HFFc6 (cell line): ENCODE measurements at places on chromosomes 6 and 20. TPM values are rescaled to one million over a fixed set of nuclear protein-coding genes. Genes with fewer than 3 reads are reported as not detected.
A peak's percentile ranks its signal among the peaks of the same experiment; 100 is the strongest.

- DNase-seq, result no peak
Measured at GRCh38 chr20:49831022-49831769, 18.6 kb downstream of the SLC9A8 start.

- no peak for DNase-seq
Measured at GRCh38 chr6:51571168-51571567, 516.2 kb downstream of the PKHD1 start.

DNA sequence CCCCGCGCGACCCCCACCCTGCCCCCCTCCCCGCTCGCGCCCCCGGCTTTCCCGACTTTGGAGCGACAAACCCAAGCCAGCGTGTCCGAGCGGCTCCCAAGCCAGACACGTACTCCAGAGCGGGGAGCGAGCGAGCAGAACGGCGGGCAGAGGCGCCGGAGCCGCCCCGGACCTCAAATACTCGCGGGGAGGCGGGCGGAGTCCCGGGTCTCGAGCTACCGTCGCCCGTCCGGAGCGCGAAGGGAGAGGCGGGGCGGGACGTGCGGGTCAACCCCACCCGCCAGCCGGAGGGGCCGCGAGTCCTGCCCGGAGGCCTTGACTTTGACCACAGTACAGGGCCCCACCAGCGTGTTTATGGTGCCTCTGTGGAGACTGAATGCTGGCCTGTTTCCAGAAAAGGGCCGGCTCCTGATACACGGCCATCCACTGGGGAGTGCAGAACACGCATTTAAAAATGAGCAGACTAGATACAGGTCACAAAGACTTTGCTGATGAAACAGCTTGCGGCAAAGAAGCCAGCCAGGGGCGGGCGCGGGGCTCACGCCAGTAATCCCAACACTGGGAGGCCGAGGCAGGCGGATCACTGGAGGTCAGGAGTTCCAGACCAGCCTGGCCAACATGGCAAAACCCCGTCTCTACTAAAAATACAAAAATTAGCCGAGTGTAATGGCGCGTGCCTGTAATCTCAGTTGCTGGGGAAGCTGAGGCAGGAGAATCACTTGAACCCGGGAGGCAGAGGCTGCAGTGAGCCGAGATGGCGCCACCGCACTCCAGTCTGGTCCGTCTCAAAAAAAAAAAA is at the start of gene SERPINB6:
Gene SERPINB6, minus strand, starts transcription at position 148 of the 799 bp plus-strand sequence. CDS start 12,235 bp downstream, outside the sequence.
- peak; percentile 74 for DNase-seq

- DNase-seq, result no peak
Measured at GRCh38 chr6:47772359-47772758, 9.5 kb upstream of the OPN5 start.

- DNase-seq, result no peak
Measured at GRCh38 chr20:825710-826421, 7.6 kb upstream of the FAM110A start.

DNA sequence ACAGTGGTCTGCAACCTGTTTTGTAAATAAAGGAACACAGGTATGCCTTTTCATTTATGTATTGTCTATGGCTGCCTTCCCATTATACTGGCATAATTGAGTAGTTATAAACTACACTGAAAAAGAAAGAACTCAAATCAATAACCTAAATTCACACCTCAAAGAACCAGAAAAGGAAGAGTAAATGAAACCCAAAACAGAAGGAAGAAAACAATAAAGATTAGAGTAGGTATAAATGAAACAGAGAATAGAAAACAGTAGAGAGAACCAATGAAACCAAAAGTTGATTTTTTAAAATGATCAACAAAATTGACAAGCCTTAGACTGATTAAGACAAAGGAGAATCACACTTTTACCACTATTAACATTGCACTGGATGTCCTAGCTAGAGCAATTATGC is 34.7 kb downstream of the FAM184A start:
- DNase-seq, result no peak

GRCh38 chr6:123629258-123629941 is 7.3 kb downstream of the TRDN start:
- no peak for DNase-seq

- no peak for DNase-seq
Measured at GRCh38 chr6:87745966-87746721, 44.1 kb upstream of the AKIRIN2 start.

- no peak for DNase-seq
Measured at GRCh38 chr6:166245148-166245547, 63.0 kb downstream of the PRR18 start.

DNA sequence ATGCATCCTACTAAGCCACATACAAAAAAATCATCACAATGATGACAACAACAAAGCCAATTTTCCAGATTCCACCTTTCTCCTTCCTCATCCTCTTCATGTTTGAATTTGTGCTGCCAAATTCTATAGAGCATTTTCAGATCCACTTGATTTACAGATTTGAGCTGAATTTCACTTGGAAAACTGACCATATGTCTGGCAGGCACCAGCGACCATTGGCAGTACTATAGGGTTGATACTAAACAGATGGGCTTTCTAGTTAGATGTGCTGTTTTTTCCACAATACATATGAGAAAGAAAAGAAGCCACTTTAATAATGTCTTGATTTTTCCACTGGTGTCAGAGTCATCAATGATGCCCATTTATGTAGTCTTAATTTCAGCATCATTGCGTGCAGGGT is 127.0 kb downstream of the PHACTR3 start:
- no peak for DNase-seq

- DNase-seq, result no peak
Measured at GRCh38 chr6:13299918-13300317, 28.4 kb downstream of the TBC1D7 start.

DNA sequence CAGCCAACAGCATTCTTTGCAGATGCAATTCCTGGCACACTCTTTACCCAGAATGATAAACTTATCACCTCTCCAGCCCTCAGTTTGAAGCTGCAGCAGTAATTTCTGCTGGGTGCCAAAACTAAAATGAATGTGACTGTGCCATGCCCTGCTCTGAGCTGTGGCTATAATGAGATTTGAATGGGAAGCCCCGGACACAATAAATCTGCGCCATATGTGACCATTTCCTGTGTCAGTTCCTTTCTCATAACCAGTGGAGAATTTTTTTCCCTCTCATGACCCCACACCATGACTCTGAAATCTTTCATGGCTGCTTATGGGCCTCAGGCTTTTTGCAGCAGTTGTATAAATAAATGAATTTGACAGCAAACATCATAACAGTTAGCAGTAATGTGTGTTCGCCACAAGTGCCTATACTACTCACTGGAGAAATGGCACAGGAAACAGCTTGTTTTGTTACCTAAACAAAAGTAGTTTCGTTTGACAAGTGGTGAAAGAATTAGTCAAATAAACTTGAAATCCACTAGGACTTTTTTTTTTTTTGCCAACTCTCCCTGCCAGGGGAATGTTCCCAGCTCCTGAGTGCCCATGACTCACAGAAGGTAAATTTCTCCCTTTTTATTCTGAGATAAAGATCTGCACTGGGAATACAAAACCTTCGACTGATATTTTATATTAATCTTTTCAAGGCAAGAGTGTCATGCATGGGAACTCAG is 408.4 kb downstream of the PKHD1 start:
- no peak for DNase-seq

DNA sequence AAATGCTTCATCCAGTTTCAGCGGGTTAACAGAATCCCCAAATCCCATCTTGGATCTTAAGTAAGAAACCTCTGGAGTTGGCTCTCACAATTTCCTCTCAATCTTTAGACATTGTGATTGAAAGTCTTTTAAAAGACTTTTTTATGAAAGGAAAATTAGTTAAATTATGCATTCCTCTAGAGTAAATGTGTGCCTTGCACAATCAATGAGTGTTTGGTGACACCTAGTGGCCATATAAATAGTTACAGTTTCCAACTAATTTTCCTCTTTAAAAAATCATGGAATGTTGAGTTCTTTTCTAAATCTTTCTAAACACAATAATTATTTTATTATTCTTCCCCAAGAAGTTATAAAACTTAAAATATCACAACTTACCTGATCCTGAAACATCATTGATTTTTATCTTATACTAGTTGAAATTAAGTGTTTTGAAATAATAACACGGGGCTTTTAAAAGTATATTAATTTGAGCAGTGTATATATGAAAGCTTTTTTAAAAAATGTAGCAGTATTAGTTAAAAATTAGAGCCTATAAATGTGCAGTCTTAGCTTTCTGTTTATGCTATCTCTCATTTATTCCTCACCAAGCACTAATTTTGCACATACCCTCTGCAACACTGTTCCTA is 66.4 kb downstream of the PKHD1 start:
- DNase-seq, result peak; percentile 26

DNA sequence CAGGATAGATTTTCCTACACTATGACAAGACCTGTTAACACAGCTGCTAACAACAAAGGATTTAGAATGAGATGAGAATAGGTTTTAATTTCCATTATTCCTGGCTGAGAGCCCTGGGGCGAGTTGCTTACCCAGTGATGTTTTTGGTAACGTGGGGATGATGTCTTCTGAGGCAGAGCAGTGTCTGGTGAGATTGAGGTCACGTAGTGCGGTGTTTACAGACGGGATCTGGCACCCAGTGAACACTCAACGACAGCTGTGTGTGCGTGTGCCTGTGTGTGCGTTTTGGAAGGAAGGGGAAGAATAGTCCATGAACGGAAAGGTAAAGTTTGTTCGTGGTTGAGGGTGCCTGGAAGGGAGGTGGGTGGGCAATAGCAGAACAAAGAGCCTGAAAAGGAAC is 384.7 kb downstream of the C6orf118 start:
- DNase-seq, result no peak

- peak; percentile 90 for DNase-seq
Measured at GRCh38 chr6:158654498-158654897, 4.6 kb downstream of the SYTL3 start.

GRCh38 chr6:37731888-37732287 is 34.2 kb upstream of the MDGA1 start:
- no peak for DNase-seq

- no peak for DNase-seq
Measured at GRCh38 chr20:5031206-5031557, 29.9 kb upstream of the SLC23A2 start.

DNA sequence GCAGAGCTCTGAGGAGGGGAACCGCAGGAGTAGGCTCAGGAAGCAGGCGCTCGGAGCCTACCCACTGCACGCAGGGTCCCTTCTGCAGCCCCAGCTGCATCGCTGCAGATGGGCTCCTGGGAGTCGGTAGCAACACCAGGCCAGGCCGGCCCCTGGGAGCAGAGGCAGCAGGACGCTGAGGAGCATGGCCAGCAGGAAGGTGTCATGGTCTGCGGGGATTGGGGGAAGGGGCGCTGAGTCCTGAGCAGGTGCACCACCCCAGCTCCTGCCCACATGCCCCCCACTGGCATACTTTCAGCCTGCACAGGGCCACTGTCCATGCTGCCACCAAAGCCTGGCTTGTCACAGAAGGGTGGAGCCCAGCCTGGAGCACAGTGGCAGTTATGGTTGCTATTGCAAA is 7.7 kb upstream of the GFRA4 start:
- DNase-seq, result no peak

DNA sequence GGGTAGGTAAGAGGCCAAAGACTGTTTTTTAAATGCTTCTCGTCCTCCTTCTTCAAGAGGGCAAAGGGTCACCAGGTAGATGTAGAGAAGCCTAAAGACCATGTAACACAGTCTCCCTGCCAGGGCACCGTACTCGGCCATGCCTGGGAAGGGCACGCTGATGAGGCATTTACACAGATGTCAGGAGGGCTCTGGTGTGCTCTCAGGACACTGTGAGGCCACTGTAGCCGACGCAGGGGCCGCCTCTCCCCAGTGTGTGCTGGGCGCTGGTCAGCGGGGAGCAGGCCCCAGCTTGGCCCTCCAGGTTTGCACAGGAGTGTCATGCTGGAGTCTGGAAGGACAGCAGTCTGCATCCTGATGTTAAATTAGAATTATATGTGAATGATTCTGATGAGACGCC is 7.1 kb upstream of the MTG2 start:
- DNase-seq, result no peak

GRCh38 chr6:31615748-31616147 is 714 bp downstream of the AIF1 start:
- no peak for DNase-seq

DNA sequence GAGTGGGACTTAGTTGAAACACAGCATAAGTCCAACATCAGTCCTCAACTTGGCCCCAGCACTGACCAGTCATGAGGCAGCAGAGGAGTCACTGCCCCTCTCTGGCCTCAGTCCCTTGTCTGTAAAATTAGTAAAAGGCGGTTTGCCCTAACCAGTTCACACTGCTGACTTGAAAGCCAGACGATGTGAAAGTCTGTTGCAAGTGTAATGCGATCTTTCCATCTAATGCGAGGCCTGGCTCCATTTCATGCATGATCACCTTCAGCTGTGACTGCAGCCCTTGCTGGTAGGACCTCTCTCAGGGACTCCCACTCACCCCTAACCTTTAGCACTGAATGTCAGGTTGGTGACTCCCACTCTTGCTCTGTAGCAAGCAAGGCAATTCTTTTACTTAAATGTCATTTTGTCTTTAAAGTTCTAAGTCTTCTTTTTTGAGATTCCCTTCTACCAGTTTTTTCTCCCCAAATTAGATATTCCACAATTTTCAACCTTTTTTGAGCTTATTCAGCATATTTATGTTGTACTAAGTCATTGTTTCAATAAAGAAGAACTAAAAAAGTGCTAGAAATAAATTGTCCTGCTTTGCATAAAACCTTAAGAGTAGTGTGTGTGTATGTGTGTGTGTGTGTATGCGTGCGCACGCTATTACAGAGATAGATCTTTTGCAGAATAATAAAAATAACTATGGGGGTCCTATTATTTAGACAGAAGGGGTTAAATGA is 245.5 kb downstream of the PACRG start:
- DNase-seq, result no peak

GRCh38 chr20:44703183-44703925 is 11.8 kb upstream of the CCN5 start:
- no peak for DNase-seq

DNA sequence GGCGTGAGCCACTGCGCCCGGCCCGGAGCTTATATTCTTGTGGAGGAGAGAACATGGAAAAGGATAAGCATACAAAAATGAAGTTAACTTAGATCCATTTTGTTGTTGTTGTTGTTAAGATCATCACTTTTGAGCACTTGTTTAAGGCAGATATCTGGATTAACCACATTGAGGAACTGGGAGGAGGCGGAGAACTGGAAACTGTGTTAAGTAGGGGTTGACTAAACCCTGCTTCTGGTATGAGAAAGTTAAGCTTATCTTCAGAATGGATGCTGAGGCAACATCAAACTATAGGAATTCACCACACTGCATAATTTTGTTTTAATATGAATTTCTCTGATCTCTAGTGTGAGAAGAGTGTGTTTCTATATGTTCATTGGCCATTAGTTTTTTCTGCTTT is 57.6 kb downstream of the GCNT2 start:
- DNase-seq, result no peak

GRCh38 chr6:160055813-160056212 is 65.8 kb upstream of the SLC22A1 start:
- DNase-seq, result no peak

GRCh38 chr20:44570367-44570766 is 12.0 kb upstream of the PKIG start:
- no peak for DNase-seq

The RIPOR3 gene
- 0.07 to 0.16 TPM (median 0.11 TPM) in 3 replicates for total RNA-seq

The TFAP2B gene
- total RNA-seq, result not detected in 3 replicates

The PCSK2 gene
- not detected in 3 replicates for total RNA-seq

The ULBP2 gene
- total RNA-seq, result 17.6 to 22.2 TPM (median 19.5 TPM) in 3 replicates

The CAGE1 gene
- not detected in 2 replicates for total RNA-seq

The PTCRA gene
- total RNA-seq, result not detected in 3 replicates

The PLCB4 gene
- total RNA-seq, result 79.7 to 89.1 TPM (median 88.9 TPM) in 3 replicates

The PTK6 gene
- total RNA-seq, result not detected in 3 replicates

The CST2 gene
- not detected in 3 replicates for total RNA-seq

The DOK5 gene
- not detected in 3 replicates for total RNA-seq

The GNRH2 gene
- not detected in 3 replicates for total RNA-seq
